ENCODE measurements at places on chromosomes 12 and 14. TPM values are rescaled to one million over a fixed set of nuclear protein-coding genes. Genes with fewer than 3 reads are reported as not detected.
A peak's percentile ranks its signal among the peaks of the same experiment; 100 is the strongest.

- no peak for DNase-seq
Measured at GRCh38 chr14:93018366-93018765, 95.4 kb downstream of the CHGA start.

DNA sequence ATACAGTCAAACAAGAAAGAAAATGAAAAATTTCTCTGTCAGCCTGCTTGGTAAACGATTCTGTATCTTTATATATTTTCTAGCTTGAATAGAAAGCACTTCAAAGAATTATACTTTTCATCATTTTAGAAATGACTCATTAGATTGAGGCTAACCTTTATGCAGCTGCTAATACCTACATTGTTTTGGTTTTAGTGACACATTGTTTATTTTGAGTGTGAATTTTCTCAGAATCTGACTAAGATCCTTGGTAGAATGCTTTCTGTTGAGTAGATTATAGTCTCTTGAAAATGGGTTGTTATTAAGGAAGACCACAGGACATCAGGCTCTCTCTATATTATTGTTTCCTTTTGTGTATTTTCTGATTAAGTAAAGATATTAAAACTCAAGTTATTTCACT, at the start of gene PMCH:
Gene PMCH (minus strand): TSS at position 45 of the 400 bp plus-strand sequence. CDS start 63 bp downstream, outside the sequence.
- DNase-seq, result no peak

GRCh38 chr12:26334621-26335124, 139.3 kb downstream of the SSPN start:
- DNase-seq, result no peak

- DNase-seq, result no peak
Measured at GRCh38 chr12:70756118-70756517, 118.9 kb upstream of the PTPRB start.

GPD1 gene
- total RNA-seq, result 0.39 TPM

NDUFA9 gene
- 150 TPM for total RNA-seq

DNA sequence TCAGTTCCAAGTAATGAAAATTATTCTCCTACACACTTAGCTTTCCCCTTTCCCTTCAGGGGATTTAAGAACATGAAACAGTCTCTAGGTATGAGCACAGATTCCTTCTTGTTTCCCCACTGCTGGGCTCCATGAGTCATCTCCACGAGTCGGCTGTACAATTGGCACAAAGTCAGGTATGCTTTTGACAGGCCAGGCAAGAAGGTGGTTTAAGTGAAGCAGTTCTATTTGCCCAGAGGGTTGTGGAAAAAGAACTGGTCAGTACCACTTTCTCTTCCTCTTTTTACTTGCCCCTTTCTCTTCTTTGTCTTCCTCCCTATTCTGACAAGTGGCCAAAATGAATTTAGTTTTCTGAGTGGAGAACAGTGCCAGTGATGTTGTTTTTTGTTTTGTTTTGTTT, 16.3 kb downstream of the DYNC1H1 start:
- no peak for DNase-seq

GRCh38 chr14:90416720-90417119, 19.9 kb downstream of the CALM1 start:
- DNase-seq, result no peak

KRT5 gene
- not detected for total RNA-seq

DNA sequence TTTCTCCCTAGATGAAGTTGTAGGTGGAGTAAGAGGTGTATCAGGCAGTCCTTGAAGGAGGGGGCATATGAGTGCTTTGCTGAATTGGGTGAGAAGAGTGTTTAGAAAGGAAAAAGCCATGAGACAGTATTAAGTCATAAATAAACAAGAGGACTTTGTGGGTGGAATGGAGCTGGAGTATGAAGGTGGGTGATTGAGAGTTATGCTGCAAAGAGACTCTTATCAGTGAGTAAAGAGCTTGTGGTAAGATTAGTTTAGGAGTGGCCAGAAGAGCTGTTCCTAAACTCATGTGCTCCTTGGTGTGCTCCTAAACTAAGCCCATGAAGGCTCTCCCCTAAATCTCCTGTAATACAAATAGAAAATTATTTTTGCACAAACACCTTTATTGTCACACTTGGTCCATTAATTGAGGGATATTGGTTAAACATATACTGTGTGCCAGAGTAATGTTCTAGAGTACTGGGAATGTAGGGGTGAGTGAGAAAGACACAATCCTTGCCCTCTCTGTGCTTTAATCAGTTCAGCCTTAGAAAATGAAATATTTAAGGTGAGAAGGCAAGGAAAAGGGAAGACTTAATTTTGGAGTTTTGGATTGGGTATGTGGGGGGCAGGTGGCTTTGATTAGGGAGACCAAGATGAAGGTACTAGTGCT, 9.8 kb downstream of the CHPT1 start:
- DNase-seq, result no peak

- no peak for DNase-seq
Measured at GRCh38 chr12:108559748-108560147, 1.2 kb downstream of the SART3 start.

ETV6 gene
- total RNA-seq, result 21.6 TPM

NINJ2 gene
- total RNA-seq, result 1.4 TPM

DNA sequence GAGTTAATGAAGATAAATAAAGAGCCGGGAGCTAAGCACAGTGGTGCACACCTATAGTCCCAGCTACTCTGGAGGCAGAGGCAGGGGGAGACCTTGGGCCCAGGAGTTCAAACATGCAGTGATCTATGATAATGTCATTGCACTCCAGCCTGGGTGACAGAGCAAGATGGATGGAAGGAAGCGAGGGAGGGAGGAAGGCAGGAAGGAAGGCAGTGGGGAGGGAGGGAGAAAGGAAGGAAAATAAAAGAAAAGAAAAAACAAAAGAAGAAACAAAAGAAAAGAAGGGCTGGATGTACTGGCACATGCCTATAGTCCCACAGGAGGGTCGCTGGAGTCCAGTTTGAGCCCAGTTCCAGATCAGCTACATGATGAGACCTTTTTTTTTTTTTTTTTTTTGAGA, 19.0 kb upstream of the SP7 start:
- DNase-seq, result no peak

GRCh38 chr12:14765398-14765797, 37.9 kb downstream of the WBP11 start:
- no peak for DNase-seq

KRT72 gene
- not detected for total RNA-seq

KCTD10 gene
- total RNA-seq, result 48.9 TPM

DNA sequence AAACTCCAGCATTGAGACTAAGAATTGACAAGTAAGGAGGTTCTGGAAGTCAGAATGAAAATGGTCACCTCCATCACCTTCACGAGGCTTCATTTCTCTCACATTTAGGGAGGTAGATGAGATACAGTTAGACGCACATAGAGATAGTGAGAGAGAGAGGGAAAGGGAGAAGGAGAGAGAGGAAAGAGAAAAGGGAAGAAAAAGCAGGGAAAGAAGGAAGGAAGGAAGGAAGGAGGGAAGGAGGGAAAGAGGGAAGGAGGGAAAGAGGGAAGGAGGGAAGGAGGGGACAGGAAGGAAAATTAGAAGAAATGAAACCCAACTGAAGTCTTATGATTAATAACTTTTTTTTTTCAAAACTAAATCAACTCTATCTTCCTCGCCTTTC, 10.7 kb upstream of the FOXG1 start:
- DNase-seq, result no peak

GRCh38 chr14:68148276-68148675, 328.7 kb downstream of the RAD51B start:
- no peak for DNase-seq

PIANP gene
- total RNA-seq, result not detected

DNA sequence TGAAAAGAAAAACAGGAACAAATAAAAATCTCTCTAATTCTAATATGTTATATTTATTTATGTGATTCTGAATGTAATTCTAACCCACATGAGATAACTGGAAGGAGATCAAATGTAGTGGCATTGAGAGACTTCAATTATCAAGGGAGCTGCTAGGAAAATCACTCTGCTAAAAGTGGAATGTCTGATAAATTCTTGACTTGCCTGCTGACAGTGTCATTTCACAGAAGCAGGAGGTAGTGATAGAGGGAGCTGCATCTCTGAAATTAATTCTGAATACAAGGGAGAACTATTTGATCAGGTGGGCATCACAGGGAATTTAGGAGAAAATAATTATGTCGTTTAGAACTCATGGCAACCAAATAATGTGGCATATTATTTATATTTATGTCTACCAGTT, 303.6 kb downstream of the BCAT1 start:
- no peak for DNase-seq

GRCh38 chr14:95597784-95598211, 62.9 kb downstream of the GLRX5 start:
- peak; percentile 13 for DNase-seq

GRCh38 chr12:68998041-68998440, 65.1 kb upstream of the CPM start:
- no peak for DNase-seq

DNA sequence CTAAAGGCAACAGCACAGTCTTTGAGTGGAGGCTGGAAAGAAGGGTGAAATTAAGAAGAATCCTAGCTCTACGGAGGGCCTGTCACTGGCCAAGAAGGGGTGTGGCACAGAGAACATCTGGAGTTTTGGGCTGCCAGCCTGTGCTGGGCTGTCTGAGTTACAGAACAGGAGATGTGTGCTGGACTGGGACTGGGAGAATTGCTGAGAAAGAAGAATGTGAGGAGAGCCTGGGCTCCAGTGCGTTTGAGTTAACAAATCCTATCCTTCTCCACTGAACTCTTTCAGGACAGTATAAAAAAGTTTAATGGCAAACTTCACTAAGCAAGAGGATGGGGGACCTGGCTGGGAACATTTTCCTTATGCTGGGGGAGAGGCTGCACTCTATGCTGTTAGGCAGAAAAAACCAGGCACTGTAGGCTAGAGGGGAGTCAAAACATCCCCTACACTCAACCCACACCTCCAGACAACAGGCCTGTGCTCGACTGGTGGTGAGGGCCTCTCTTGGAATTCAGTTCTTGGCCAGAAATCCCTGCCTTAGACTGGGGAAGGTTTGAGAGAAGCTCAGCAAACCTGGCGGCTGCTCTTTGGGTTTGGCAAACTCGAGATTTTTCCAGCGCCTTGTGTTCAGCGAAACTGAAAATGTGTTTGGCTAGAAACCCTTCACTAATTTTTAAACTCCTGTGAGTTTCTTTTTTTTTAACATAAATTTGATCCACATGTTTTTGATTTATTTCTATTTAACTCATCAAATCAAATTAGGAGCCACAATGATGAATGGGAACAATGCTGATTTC, 217.3 kb downstream of the MON2 start:
- no peak for DNase-seq

NKX2-1 gene
- not detected for total RNA-seq

- DNase-seq, result no peak
Measured at GRCh38 chr14:61103541-61104339, 122.7 kb downstream of the SLC38A6 start.

DNA sequence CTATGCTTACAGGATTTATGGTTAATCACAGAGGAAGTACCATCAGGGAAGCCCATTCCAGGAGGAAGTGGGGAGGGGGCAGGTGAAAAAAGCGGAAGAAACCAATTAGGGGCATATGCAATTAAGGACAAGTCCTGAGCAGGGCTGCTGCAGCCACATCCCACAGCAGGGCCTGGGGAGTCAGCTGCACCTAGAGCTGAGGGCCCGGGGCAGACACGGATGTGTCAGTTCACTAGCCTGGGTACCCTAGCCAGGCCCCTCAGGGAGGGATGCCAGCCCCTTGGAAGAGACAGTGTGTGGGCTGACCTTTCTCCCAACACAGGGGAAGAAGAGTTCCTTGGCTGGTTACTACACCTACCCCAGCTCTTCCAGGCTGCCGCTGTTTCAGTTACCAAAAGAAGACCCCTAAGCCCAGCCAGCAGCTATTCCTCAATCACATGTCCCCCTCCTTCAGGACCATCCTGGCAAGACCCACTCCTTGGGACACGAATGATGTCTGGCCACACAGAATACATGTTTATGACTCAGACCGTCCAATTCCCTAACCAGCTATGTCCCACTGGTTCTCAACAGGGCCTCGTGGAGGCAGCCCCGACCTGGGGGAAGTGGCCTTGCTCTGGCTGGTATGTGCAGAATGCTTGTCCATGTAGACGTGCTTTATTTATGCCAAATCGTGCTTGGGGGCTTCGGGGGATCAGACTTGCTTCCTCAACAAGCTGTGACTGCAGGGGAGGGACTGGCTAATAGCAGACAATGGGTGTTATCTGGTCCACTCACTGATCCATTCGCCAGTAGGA, 133.7 kb upstream of the RTL1 start:
- DNase-seq, result no peak

DNA sequence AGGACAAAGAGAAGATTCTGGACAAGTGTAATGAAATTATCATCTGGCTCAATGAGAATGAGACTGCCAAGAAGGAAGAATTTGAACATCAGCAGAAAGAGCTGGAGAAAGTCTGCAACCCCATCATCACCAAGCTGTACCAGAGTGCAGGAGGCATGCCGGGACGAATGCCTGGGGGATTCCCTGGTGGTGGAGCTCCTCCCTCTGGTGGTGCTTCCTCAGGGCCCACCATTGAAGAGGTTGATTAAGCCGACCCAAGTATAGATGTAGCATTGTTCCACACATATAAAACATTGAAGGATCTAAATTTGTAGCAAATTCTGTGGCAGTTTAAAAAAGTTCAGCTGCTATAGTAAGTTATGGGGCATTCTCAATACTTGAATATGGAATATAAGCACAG, 174.3 kb upstream of the CCND2 start:
- no peak for DNase-seq

DNA sequence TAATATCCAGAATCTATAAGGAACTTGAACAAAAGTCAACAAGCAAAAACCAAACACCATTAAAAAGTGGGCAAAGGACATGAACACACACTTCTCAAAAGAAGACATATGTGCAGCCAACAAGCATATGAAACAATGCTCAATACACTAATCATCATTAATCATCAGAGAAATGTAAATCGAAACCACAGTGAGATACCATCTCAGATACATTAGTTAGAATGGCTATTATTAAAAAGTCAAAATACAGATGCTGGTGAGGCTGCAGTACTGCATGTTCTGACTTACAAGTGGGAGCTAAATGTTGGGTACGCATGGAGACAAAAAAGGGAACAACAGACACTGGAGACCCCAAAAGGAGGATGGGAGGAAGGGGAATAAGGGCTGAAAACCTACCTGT, 67.1 kb downstream of the BLTP3B start:
- DNase-seq, result no peak
